ENCODE measurements at places on chromosomes 13 and 19. TPM values are rescaled to one million over a fixed set of nuclear protein-coding genes. Genes with fewer than 3 reads are reported as not detected.

SLC25A41 gene
- total RNA-seq: 0.66 TPM

DNA sequence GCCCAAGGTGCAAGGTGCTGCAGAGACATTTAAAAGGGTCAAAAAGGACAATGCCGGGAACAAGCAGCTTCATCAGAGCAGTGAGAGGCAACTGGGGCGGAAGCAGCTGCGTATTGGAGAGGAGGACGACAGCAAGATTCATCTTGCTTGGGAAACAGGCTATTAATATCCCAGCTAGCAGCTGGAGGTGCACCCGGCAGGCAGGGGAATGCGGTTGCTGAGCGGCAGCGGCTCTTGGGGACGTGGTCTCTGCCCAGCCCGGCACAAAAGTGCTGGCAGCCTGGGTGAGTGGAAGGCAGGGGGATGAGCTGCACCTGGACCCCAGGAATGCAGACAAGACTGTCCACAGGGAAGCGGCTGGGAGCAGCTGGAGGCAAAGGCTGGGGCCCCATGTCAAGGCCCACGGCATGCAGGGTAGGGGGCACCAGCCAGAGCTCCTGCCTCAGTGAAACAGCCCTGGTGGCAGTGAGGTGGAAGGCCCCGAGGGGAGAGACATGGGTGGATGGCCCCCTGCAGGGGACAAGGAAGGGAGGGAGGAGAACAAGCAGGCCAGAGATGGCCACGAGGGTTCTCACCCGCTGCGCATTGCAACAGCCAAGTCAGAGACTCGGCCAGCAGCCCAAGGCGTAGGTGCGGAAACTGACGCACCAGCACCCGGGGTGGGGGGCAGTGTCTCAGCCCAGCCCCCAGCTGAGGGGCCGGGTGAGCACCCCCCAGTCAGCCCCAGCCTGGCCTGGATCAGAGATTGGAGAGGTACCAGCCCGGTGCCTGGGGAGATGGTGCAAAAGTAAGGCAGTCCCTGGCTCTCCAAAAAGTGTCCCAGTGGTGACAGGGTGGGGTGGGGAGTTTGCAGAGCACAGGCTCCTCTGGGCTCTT, 34.4 kb downstream of the PEPD start:
- H3K4me3 ChIP-seq: no peak overlapping the region
- H3K27me3 ChIP-seq: no peaks in the 10 kb centered on the region
- peaks cover 44% of the 10 kb centered on the region for H3K36me3 ChIP-seq
- no peaks in the 10 kb centered on the region for H3K4me1 ChIP-seq

DNA sequence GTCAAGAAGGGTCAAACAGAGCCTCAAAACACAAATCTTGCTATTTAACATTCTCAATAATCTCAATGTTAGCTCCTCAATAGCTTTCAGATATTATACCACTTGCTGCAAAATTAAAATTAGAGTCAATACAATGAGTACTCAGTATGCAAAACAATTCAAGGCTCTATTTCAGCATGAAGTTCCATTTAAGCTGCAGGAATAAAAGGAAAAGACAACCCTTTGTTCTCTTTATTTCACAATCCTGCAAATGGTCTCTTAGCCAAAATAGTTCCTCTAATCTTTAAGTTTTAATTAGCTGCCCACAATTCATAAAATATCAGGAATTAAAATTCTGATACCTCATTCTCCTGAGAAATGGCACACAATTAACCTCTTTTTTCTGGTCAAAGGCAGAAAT, 40.5 kb upstream of the DCT start:
- no peak overlapping the region for H3K27ac ChIP-seq
- no peaks in the 10 kb centered on the region for H3K27me3 ChIP-seq
- H3K4me1 ChIP-seq: no peaks in the 10 kb centered on the region
- no peak overlapping the region for H3K4me3 ChIP-seq

DNA sequence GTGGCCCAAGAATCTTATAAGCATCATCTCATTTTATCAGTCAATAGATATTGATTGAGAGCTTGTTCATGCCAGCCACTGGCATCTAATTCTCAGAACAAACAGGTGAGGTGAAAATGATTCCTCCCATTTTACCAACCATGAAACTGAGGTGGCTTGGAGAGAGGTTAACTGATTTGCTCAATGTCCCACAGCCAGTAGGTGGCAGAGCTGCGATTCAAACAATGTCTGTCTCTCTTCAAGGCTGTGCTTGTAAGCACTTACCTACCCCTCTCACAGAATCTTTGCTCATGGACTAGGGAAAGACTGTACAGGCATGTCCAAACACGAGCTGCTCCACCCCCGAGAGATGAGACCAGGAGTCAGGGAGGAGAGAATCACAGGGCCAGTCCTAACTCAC, 21.5 kb upstream of the GSX1 start:
- no peaks in the 10 kb centered on the region for H3K4me1 ChIP-seq
- no peak overlapping the region for H3K27ac ChIP-seq
- DNase-seq: no peak

- H3K27me3 ChIP-seq: no peaks in the 10 kb centered on the region
- H3K4me1 ChIP-seq: no peaks in the 10 kb centered on the region
- DNase-seq: no peak
- no peak overlapping the region for H3K4me3 ChIP-seq
- H3K36me3 ChIP-seq: no peaks in the 10 kb centered on the region
Observed at GRCh38 chr13:73793361-73793760, 340.8 kb downstream of the KLF12 start.

Data from esophagus muscularis mucosa (tissue), 4 donors.